Choroid plexus epithelial cell (primary cell): ENCODE measurements at places on chromosomes 7 and 10.

GRCh38 chr10:15879663-15880062, 19.4 kb upstream of the MINDY3 start:
- DNase-seq: no peak

GRCh38 chr10:124236816-124237215, 143.4 kb upstream of the CHST15 start:
- no peak for DNase-seq

DNA sequence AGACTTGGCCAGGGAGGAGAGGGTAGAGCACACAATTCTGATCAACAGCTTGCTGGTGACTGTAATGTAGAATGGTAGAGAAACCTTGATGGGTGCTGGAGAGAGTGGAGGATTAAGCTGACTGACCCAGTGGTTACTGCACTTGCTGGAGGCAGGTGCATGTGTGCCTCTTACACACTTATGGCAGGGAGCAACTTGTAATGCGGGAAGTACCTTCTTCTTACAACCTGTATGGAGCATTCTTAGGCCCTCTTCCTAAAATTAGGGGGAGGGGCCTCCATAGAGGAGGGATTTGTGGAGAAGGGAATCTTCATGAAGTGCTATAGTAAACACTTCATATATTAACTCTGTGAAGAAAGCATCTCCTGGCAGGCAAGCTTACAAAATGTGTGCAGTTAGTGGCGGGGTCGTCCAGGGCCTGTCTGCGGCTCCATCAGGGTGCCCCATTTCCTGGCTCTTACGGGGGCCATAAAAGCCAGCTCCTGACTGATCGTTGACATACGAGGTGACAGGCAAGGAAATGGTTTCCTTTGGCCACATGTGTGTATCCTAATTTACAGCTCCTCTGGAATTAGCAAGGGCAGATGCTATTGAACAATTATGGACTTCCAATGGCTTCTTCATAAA, 113.5 kb downstream of the RTKN2 start:
- no peak for DNase-seq

- peak; percentile 36 for DNase-seq
Measured at GRCh38 chr10:79192677-79193003, 123.9 kb downstream of the ZMIZ1 start.

DNA sequence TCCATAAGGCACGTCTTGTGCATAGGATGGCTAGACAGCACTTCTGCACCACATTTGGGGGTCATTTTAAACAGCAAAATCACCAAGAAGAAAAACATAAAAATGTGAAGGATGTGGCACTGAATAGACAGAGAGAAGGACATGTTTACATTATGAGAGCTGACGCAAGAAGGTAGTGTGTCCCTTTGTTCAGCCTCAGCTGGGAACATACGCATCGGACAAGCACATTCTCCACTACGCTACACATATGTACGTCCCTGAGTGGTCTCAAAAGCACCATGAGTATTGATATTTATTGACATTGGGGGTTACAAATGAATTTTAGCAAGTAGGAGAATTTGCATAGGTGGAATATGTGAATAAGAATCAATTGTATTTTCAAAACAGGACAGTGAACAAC, 20.2 kb downstream of the DDC start:
- DNase-seq: no peak

DNA sequence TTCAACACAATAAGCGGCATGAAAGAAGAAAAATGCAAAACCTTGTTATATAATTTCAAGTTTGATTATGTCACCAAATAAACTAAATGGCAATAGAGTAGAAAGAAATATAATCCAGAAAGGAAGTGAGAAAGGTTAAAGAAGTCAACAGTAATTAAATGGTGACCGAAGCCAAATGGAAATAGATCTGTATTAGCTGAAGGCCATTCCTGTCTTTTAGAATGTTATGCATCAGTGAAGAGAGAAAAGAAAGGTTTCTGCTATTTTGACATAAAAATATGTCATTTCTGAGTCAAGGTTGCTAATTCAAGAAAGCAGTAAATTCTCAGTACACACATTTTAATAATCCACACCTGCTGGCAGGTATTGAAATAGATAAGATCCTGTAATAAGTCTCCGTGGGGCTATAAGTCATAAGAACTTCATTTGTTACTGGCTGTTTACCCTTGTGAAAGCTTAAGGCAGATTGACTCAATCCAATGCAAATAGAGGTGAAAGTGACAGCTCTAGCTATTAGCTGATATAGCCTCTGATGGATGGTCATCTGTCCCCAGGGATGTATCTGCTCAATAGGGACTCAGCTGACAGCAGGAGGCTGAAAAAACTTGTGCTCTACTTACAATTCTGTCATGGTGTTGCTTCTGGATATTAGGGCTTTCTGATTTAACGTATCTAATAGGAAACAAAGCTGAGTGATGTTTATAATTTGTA, 152.1 kb downstream of the FZD1 start:
- DNase-seq: no peak

- no peak for DNase-seq
Measured at GRCh38 chr7:84191842-84192241, 2.7 kb downstream of the SEMA3A start.

DNA sequence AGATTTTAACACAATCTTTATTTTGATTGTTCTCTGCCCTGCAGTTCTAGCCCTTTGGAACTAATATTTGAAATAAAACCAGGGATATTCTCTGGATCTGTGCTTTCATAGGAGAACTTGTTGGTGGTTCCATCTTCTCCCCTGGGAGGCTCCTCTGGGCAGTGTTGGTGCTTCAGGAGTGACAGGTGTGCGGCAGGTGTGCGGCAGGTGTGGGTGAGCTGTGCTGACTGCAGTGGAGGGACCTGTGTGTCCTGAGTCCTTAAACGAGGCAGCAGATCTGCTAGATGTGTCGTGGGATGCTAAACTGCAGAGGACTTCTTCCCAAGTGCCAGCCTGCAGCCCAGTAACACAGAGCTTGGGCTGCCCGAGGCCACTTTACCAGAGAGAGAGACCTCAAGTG, 98.4 kb downstream of the LYZL1 start:
- DNase-seq: no peak

GRCh38 chr10:104281694-104282093, 12.7 kb downstream of the GSTO2 start:
- no peak for DNase-seq

GRCh38 chr10:4704034-4704545, 121.9 kb upstream of the AKR1E2 start:
- peak; percentile 93 for DNase-seq

- peak; percentile 96 for DNase-seq
Measured at GRCh38 chr7:84729284-84729683, 457.6 kb downstream of the SEMA3D start.

DNA sequence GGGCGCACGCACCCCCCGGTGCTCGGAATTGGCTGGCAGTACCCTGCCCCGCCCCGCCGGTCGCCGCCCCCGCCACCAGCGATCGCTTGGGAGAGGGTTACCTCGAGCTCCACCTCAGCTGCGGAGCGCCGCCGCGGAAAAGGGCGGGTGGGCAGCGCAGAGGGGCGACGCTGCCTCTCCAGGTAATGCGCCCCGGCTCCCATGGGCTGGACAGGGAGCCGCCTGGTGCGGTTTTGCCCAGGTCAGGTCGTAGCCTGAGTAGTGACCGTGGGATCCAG, 1.3 kb downstream of the PFKFB3 start:
- DNase-seq: no peak

DNA sequence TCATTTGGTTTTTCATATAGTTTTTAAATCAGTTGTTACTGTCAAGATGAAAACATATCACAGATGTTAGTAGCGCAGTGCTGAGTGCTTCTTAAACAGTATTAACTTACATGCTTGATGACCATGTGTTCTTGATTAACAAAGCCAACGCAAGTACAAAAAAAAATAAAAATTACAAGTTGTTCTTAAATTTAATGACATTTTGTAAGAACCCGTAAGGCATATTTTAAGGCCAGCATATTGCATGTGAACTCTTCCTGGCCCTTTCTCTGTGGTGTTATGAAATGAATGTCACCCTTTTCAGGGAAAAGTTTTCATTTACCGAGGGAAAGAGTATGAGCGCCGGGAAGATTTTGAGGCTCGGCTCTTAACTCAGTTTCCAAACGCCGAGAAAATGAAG, 140.4 kb upstream of the NPS start:
- no peak for DNase-seq

DNA sequence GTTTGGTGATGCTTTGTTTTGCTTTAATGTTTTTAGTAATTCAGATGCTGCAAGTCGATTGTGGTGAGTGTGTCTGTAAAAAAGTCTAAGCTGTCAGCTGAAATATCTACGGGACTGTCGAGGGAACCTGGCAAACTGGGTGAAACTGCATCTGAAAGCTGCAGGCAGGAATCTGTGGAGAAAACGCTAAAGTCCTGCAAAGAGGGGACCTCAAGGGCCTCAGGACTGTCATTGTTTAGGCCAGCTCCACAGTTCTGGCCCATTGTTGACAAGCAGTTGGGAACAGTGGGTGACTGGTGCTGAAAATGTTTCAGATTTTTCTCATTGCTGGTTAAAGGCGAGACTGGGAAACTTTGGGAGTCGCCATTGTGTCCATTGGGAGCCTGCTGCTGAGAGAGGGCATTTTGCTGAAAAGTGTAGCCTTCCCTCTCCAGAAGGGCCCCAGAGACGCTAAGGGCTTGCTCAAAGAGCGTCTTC, 1.8 kb downstream of the HOXA2 start:
- no peak for DNase-seq

GRCh38 chr7:130904031-130904757, 170.2 kb upstream of the KLF14 start:
- peak; percentile 95 for DNase-seq

- DNase-seq: no peak
Measured at GRCh38 chr7:69961436-69961835, 363.2 kb downstream of the AUTS2 start.

DNA sequence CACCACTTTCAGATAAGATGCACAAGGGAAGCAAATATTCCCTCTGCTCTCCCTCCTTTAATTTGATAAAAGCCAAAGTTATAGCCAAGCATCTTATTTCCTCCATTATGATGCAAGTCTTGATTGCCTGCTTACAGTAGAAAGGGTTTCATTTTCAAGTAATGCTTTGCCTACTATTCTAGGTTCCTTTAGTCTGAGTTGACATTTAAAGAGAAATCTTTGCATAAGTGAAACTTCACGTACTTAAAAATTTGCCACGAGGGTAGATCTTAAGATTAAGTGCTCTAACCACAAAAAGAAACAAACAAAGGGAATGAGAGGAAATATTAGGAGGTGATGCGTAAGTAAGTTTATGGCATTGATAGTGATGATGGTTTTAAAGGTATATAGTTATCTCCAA, 78.1 kb upstream of the VWDE start:
- peak; percentile 11 for DNase-seq

GRCh38 chr10:116465546-116465945, 37.9 kb downstream of the PNLIPRP3 start:
- DNase-seq: no peak

GRCh38 chr10:48324580-48324979, 18.1 kb downstream of the MAPK8 start:
- no peak for DNase-seq

- no peak for DNase-seq
Measured at GRCh38 chr10:104253606-104254410, 884 bp upstream of the GSTO1 start.

DNA sequence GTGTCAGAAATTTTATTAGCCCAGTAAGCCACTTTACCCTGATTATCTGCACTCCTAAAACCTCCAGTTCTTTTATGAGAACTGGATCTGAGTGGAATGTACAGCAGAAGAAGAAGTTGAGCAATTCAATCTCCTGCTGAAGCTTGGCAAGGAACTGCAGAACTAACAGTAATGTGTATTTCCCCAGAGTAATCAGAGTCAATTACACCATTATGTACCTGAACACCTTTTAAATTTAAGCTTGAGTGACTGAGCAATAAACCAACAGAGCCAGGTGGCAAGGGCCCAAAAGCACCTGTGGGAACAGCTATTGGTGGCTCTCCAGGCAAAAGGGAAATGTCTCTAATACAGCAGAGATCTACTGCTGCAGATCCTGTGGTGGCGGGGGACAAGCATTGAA, 40.1 kb upstream of the AKR1C2 start:
- peak; percentile 85 for DNase-seq

GRCh38 chr7:22356701-22357310, at the start of gene RAPGEF5:
TSS of gene RAPGEF5 (minus strand) at chr7:22357154. CDS start at chr7:22357060, 94 bp downstream.
- no peak for DNase-seq

GRCh38 chr7:123665896-123666295, 10.2 kb downstream of the LMOD2 start:
- no peak for DNase-seq

GRCh38 chr7:111486472-111487142, 75.7 kb downstream of the IMMP2L start:
- peak; percentile 82 for DNase-seq

DNA sequence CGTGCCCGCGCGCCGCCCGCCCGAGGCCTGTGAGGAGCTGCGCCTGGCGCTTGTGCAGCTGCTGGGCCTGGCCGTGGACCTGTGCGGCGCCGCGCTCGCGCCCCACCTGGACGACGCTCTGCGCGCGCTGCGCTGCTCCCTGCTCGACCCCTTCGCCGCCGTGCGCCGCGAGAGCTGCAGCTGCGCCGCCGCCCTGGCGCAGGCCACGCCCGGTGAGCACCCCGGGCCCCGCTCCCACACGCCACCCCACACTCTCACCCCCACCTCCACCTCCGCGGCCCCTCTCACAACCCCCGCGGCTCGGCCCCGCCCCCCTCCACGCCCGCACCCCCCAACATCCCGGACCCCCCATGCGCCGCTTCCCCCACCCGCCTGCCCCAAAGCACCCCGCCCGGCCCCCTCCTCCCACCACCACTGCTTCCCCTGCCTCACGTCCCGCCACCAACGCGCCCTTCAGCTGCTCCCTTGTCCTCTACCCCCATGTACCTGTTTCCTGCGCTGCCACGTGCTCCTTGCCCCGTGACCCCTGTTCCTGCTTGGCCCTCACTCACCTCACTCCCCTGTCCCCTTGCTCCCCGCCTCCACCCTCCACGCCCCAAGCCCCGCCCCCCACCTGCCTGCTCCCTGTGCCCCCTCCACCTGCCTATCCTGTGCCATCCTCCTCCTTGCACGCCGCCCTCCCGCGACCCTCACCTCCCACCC, at the start of gene PRKAR1B:
Gene PRKAR1B, minus strand, starts transcription at position 178 of the 702 bp plus-strand sequence. CDS start 15,776 bp downstream, outside the sequence.
- DNase-seq: peak; percentile 19

DNA sequence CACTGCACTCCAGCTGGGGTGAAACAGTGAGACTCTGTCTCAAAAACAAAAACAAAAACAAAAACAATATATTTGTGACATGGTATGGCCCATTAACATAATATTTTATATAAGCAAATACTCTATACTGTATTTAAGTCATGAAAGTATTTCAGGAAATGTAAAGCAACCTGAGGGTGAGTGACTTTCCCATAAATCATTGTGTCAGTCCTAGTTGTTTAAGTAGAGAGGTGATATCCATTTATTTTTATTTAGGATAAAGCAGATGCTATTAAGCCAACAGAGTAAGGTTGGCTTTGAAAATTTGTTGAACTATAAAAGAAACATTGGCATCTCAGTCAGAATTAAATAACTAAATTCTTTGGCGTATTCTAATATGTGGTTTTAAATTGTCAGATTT, 60.5 kb downstream of the MKLN1 start:
- no peak for DNase-seq

GRCh38 chr10:101745074-101745696, 30.7 kb downstream of the FGF8 start:
- no peak for DNase-seq

- no peak for DNase-seq
Measured at GRCh38 chr10:103811463-103811862, 43.9 kb downstream of the SH3PXD2A start.

- DNase-seq: peak; percentile 30
Measured at GRCh38 chr7:106071999-106072714, 40.0 kb downstream of the SYPL1 start.

GRCh38 chr7:138625084-138625848, 75.9 kb downstream of the SVOPL start:
- no peak for DNase-seq

- DNase-seq: peak; percentile 58
Measured at GRCh38 chr7:94739180-94739579, 83.2 kb upstream of the SGCE start.
